ENCODE measurements at places on chromosomes 3 and 15.

DNA sequence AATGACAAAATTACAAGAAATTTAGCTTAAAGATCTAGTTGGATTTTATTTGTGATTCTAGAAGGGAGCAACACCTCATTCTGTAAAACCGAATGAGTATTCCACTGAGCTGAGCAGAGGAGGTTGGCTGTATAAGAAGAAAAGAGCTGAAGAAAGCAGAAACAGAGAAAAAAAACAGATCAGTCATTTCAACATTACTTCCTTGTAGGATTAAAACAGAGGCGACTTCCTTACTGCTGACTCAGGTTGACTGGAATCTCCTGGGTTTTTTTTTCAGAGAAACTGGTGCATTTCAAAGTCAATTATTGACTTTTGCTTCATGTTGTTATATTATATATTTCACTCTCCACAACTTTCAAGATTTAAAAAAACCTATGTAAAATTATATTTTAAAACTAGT is 368.1 kb upstream of the UBE2E2 start:
- no peak for DNase-seq

GRCh38 chr15:92107510-92107909 is 254.0 kb downstream of the SLCO3A1 start:
- DNase-seq = no peak

DNA sequence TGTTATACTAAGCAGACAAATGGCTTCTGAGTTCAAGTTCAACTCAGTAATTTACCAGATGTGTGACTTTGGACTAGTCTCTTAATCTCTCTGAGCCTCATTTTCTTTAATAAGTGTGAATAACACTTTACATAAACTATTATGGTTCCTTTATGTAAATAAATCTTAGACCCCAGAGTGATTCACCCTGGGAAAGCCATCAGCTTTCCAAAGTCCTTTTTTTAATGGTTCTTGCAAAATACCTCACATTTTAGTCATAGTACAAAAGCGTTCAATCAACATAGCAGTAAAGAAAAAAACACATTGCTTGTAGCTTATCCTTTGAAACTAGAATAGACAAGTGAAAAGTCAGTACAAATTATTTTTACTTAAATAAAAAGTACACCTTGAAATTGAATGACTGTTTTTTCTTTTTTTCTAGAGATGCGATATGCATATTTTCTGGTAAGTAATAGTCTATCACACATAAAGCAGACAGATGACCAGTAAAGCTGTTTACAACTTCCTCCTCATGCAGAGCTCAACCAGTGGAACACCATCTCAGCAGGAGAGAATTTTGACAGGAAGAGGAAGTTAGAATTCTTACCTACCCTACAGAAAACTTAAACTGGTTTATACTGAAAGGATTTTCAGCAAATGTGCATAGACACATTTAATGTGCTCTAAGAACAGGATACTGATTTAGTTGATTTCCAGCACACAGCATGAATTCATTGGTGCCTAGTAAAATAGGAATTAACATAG is 123.0 kb upstream of the AGBL1 start:
- no peak for DNase-seq

- DNase-seq = no peak
Observed at GRCh38 chr3:10213156-10213792, 35.0 kb upstream of the TATDN2 start.

- DNase-seq = no peak
Observed at GRCh38 chr3:184481984-184482671, 79.5 kb upstream of the EPHB3 start.

- no peak for DNase-seq
Observed at GRCh38 chr15:74869372-74869725, 3.8 kb downstream of the SCAMP2 start.

DNA sequence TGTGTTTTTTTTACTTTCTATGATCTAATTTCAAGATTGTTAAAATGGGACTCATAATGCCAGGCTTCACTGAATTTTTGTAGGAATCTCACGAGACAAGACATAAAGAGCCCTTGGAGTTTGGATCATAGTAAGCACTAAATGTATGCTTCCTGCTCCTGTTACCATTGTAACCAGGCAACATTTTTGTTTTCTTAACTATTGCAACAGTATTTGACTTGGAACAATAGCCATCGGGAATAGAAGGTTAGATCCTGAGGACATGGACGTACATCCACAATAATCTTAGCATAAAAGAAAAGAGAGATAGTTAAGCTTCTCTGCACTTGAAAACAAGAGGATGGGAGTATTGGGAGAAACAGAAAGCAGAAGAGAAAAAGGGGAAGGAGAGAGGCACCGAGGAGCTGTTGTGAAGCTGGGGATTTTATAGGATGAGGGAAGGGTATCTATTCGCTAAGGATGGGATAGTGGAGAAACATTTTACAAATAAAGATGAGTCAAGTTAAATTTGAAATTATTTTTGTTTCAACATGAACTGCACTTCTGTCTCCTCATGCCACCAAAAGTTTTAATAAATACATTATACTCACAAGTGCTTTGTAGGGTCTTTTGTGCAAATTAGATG is 131.4 kb downstream of the TMCO5A start:
- DNase-seq = no peak
